PC-3 (cell line): ENCODE measurements at places on chromosomes 11 and 22. TPM values are rescaled to one million over a fixed set of nuclear protein-coding genes. Genes with fewer than 3 reads are reported as not detected.

- H3K27me3 ChIP-seq = no peaks in the 10 kb centered on the region
- no peak for DNase-seq
- no peak overlapping the region for H3K27ac ChIP-seq
- H3K4me1 ChIP-seq = no peaks in the 10 kb centered on the region
- no peak overlapping the region for H3K4me3 ChIP-seq
- no peaks in the 10 kb centered on the region for H3K36me3 ChIP-seq
These were observed 81.7 kb downstream of the CCDC34 start for GRCh38 chr11:27281276-27281675.

- H3K27me3 ChIP-seq = no peaks in the 10 kb centered on the region
- no peak overlapping the region for H3K4me3 ChIP-seq
- H3K27ac ChIP-seq = no peak overlapping the region
- H3K36me3 ChIP-seq = no peaks in the 10 kb centered on the region
- H3K4me1 ChIP-seq = peaks cover 17% of the 10 kb centered on the region
- DNase-seq = no peak
These were observed 35.3 kb downstream of the ARVCF start for GRCh38 chr22:19981171-19981960.

DNA sequence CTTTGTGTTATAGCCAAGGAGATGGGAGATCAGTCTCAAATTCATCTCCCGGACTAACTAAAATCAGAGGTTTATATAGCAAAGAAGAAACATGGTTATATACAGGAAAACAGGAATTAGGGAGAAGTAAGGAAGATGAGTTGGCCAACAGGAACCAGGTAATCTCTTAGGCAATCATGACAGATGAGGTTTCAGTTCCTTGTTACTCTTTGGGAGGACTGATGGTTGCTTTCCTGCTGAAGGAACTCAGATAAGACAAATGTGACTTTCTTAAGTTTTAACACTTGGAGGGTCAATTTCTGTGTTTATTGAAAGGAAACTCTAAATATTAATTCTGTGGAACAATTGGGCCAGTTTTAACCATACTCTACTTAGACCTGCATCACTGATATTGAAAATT is 1072.0 kb upstream of the CNTN5 start:
- H3K36me3 ChIP-seq = no peaks in the 10 kb centered on the region
- H3K27me3 ChIP-seq = no peaks in the 10 kb centered on the region
- no peaks in the 10 kb centered on the region for H3K4me1 ChIP-seq
- H3K27ac ChIP-seq = no peak overlapping the region
- no peak overlapping the region for H3K4me3 ChIP-seq

- no peaks in the 10 kb centered on the region for H3K27me3 ChIP-seq
- H3K36me3 ChIP-seq = no peaks in the 10 kb centered on the region
- peak overlapping the region; percentile 54 for H3K4me3 ChIP-seq
- H3K4me1 ChIP-seq = peaks cover 22% of the 10 kb centered on the region
- H3K27ac ChIP-seq = peak overlapping the region; percentile 78
These were observed 70.8 kb upstream of the NARS2 start for GRCh38 chr11:78645226-78646202.

- H3K4me3 ChIP-seq = no peak overlapping the region
- H3K36me3 ChIP-seq = no peaks in the 10 kb centered on the region
- no peaks in the 10 kb centered on the region for H3K4me1 ChIP-seq
- DNase-seq = no peak
These were observed 234.9 kb upstream of the ARHGAP20 start for GRCh38 chr11:110947096-110947495.

- peaks cover 24% of the 10 kb centered on the region for H3K4me1 ChIP-seq
- peaks cover 56% of the 10 kb centered on the region for H3K36me3 ChIP-seq
- no peak for DNase-seq
- no peak overlapping the region for H3K4me3 ChIP-seq
- no peaks in the 10 kb centered on the region for H3K27me3 ChIP-seq
These were observed 6.0 kb downstream of the CFL1 start for GRCh38 chr11:65851811-65852507.

DNA sequence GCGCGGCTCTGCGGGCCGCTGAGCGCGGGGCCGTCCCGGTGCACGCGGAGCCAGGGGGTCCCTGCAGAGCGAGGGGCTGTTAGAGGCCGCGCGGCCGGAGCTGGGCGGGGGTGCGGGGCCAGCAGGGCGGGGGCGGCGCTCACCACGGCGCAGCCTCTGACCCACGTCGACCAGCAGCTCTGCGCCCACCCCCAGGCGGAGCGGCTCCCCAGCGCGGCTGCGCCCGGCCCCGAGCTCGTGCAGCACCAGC is 385 bp upstream of the SCO2 start:
- no peaks in the 10 kb centered on the region for H3K36me3 ChIP-seq
- H3K27ac ChIP-seq = peak overlapping the region; percentile 78
- peaks cover 13% of the 10 kb centered on the region; the same call in 1 of the 2 replicates for H3K4me1 ChIP-seq
- H3K4me3 ChIP-seq = peak overlapping the region; percentile 81

GRCh38 chr22:18090286-18090685 is 12.5 kb downstream of the PEX26 start:
- H3K27me3 ChIP-seq = no peaks in the 10 kb centered on the region
- no peak overlapping the region for H3K27ac ChIP-seq
- DNase-seq = no peak
- 0 out of 2 replicates have a peak, but pooled peaks cover 6% of the 10 kb centered on the region for H3K4me1 ChIP-seq

GRCh38 chr11:26806219-26806618 is 84.4 kb upstream of the SLC5A12 start:
- no peak for DNase-seq
- no peak overlapping the region for H3K27ac ChIP-seq
- H3K36me3 ChIP-seq = no peaks in the 10 kb centered on the region
- H3K4me3 ChIP-seq = no peak overlapping the region
- H3K4me1 ChIP-seq = no peaks in the 10 kb centered on the region

- H3K4me3 ChIP-seq = no peak overlapping the region
- no peaks in the 10 kb centered on the region for H3K36me3 ChIP-seq
- no peaks in the 10 kb centered on the region for H3K27me3 ChIP-seq
- no peak overlapping the region for H3K27ac ChIP-seq
- peaks cover 3% of the 10 kb centered on the region; the same call in 1 of the 2 replicates for H3K4me1 ChIP-seq
These were observed 533.6 kb downstream of the CNTN5 start for GRCh38 chr11:99554232-99554903.

GRCh38 chr11:17558916-17559315 is 11.9 kb downstream of the OTOG start:
- no peak for DNase-seq
- H3K36me3 ChIP-seq = no peaks in the 10 kb centered on the region
- no peaks in the 10 kb centered on the region for H3K4me1 ChIP-seq
- H3K27me3 ChIP-seq = peaks cover 34% of the 10 kb centered on the region

DNA sequence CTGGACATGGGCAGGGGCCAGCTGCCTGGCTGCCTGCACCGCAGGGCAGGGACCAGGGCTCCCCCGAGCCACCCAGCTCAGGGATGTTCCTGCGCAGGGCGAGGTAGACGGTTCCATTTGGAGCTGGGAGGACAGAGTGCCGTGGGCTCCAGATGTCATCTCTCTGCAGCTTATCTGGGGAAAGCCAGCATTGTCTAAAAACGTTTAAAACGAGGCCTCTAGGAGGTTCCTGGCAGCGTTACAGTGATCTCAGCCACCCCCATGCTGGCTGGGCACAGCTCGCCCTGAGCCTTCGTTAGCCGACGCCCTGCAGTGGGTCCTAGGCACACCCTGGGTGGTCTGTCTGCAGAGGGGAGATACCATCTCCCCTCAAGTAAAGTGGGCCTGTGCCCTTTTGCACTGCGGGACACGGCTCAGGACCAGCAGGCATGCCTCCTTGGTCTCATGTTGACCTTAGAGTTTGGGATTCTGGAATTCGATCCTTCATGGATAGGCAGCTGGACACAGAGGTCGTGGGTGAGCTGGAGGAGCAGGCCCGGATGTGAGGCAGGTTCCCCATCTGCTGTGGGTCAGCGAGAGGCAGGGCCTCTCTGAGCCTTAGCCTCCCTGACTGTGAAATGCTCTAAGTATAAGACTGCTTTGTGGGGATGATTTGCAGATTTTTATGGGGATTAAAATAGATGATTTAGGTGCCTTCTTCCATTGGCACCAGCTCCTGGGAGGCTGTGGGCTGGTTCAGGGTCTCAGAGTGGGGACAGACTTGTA is 14.1 kb downstream of the SYNGR1 start:
- H3K27me3 ChIP-seq = no peaks in the 10 kb centered on the region
- H3K27ac ChIP-seq = no peak overlapping the region
- H3K36me3 ChIP-seq = no peaks in the 10 kb centered on the region
- DNase-seq = no peak

- DNase-seq = peak; percentile 13
- H3K27me3 ChIP-seq = no peaks in the 10 kb centered on the region
- H3K36me3 ChIP-seq = no peaks in the 10 kb centered on the region
- peak overlapping the region; percentile 83 for H3K4me3 ChIP-seq
- peaks cover 47% of the 10 kb centered on the region for H3K4me1 ChIP-seq
- peak overlapping the region; percentile 77 for H3K27ac ChIP-seq
These were observed 396 bp downstream of the NPAT start for GRCh38 chr11:108221911-108222573.

DNA sequence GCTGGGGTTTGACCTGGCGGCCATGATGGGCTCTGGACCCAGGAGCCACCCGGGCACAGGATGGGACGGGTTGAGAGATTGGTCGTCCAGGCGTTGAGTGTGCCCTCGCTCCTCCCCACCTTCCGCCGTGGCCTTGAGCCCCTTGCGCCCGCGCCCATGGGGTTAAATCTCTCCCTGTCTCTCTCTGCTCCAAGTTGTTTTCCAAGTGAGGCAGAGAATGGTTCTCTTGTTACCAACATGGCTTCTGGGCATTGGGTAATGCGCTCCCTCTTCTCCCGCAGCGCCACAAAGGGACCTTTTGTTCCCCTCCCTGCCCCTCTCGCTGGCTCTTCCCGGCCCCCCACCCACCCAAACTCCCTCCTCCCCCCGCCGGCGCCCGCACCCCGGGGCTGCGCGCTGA is 18.8 kb upstream of the PICK1 start:
- H3K27me3 ChIP-seq = no peaks in the 10 kb centered on the region
- no peaks in the 10 kb centered on the region for H3K36me3 ChIP-seq
- no peak overlapping the region for H3K27ac ChIP-seq
- no peak overlapping the region for H3K4me3 ChIP-seq

DNA sequence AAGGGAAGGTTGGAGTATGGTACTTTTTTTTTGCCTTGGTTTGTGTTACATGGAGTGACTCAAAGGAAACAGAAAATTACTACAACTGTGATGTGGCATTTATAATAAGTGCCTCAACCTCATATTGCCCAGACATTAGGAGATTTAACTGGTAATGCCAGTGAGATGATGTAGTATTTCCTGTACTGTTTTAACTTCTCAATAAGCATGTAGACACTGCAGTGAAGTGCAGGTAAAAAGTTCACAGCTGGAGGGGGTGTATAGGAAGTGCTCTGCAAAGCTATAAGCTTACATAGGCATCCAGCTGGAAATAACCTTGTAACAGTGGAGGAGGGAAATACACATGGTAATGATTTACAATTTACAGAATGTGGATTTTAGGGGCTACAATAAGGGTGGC is 138.2 kb upstream of the MTMR2 start:
- DNase-seq = peak; percentile 81
- H3K4me1 ChIP-seq = peaks cover 27% of the 10 kb centered on the region
- H3K27ac ChIP-seq = peak overlapping the region; percentile 64
- H3K36me3 ChIP-seq = no peaks in the 10 kb centered on the region
- no peaks in the 10 kb centered on the region for H3K27me3 ChIP-seq

GRCh38 chr11:24833573-24833972 is 336.7 kb downstream of the LUZP2 start:
- DNase-seq = no peak
- H3K4me1 ChIP-seq = peaks cover 20% of the 10 kb centered on the region
- H3K4me3 ChIP-seq = no peak overlapping the region

DNA sequence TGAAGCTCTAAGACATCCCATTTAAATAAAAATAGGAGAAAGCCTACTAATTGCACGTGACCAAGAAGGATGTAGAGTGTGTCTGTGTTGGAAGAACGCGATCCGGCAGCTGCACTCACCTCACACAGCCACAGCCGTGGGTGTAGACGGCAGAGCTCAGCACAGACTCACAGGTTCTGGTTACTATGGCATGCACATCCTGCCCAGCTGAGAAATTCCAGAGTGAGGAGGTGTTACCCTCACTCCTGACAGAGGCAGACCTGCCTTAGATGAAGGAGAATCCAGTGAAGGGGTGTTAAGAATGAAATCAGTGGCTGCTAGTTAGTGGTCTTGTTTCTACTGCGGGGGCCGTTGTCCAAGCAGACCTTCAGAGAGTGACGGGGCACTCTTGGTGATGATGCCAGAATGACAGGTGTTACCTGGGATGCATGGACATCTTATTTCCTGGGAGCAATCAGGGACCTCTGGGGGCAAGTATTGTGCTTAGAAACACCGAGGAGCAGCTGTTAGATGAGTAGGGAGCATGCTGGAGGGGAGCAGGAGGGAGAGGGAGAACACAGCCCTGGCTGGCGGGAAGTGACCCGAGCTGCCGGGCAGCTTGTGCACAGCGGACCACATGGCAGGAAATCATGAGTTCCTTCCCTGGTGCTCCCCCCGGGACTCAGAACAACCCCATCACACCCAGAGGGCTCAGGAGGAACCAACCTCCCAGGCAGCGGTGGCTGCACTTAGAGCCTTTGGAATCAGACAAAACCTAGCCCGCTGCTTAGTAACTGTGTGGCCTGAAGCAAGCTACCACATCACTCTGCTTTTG is 12.3 kb downstream of the KCNJ5 start:
- no peaks in the 10 kb centered on the region for H3K27me3 ChIP-seq
- H3K27ac ChIP-seq = no peak overlapping the region
- H3K4me3 ChIP-seq = no peak overlapping the region
- DNase-seq = no peak
- H3K4me1 ChIP-seq = peaks cover 15% of the 10 kb centered on the region
- no peaks in the 10 kb centered on the region for H3K36me3 ChIP-seq

- H3K4me1 ChIP-seq = peaks cover 42% of the 10 kb centered on the region
- no peaks in the 10 kb centered on the region for H3K36me3 ChIP-seq
- DNase-seq = no peak
- peak overlapping the region; percentile 68; the same call in 1 of the 2 replicates for H3K27ac ChIP-seq
These were observed 54.0 kb downstream of the C11orf58 start for GRCh38 chr11:16792426-16792825.

DNA sequence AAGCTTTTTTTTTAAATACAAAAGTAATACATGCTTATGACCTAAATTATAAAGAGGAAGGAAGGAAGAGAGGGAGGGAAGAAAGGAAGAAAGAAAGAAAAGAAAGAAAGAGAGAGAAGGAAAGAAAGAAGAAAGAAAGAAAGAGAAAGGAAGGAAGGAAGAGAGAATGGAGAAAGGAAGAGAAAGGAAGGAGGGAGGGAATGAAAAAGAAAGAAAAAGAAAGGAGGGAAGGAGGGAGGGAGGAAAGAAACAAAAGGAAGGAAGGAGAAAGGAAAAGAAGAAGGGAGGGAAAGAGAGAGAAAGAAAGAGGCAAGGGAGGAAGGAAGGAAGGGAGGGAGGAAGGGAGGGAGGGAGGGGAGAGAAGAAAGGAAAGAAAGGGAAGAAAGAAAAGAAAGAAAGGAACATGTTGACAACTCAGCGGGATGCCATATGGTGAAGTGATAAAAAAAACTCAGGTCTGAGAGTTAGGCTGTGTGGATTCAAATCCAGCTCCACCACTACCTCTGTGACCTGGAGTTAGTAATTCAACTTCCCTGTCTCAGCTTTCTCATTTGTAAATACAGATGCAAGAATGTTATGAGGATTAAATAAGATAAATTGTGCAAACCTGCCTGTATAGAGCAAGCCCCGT is 9.6 kb upstream of the EED start:
- H3K4me1 ChIP-seq = peaks cover 8% of the 10 kb centered on the region
- H3K36me3 ChIP-seq = no peaks in the 10 kb centered on the region
- no peak for DNase-seq
- no peak overlapping the region for H3K4me3 ChIP-seq

GRCh38 chr11:126355324-126355925 is at the start of gene ST3GAL4:
Gene ST3GAL4 (plus strand): TSS chr11:126355686. CDS start chr11:126406156, 50,470 bp downstream.
- no peaks in the 10 kb centered on the region for H3K27me3 ChIP-seq
- H3K27ac ChIP-seq = peak within 1 kb of the TSS; percentile 78
- DNase-seq = peak; percentile 83
- peak within 1 kb of the TSS; percentile 83 for H3K4me3 ChIP-seq
- H3K36me3 ChIP-seq = peaks cover 15% of the 10 kb centered on the region; the same call in 1 of the 2 replicates
- H3K4me1 ChIP-seq = peaks cover 62% of the 10 kb centered on the region

Gene VPREB1
- not detected in 2 replicates for total RNA-seq

Gene ROBO4
- total RNA-seq = 1.6 and 9.7 TPM in 2 replicates

Gene ZBTB16
- not detected in 2 replicates for total RNA-seq

Gene OR4C45
- total RNA-seq = not detected in 2 replicates

Gene PKDREJ
- total RNA-seq = not detected in 2 replicates

Gene SMTNL1
- not detected in 2 replicates for total RNA-seq

Gene CADM1
- 0.12 and 1.1 TPM in 2 replicates for total RNA-seq
